ENCODE measurements at places on chromosomes 13 and 19. TPM values are rescaled to one million over a fixed set of nuclear protein-coding genes. Genes with fewer than 3 reads are reported as not detected.

MBD3L4 gene
- total RNA-seq = not detected

LSM7 gene
- total RNA-seq = 42.7 TPM

ZIC2 gene
- total RNA-seq = not detected

GRCh38 chr19:42942187-42942789 is 5.3 kb upstream of the PSG7 start:
- no peak for DNase-seq

GRCh38 chr19:10228393-10228792 is 2.7 kb downstream of the S1PR2 start:
- no peak for DNase-seq

GRCh38 chr13:74191410-74191809 is 57.2 kb upstream of the KLF12 start:
- no peak for DNase-seq

DNA sequence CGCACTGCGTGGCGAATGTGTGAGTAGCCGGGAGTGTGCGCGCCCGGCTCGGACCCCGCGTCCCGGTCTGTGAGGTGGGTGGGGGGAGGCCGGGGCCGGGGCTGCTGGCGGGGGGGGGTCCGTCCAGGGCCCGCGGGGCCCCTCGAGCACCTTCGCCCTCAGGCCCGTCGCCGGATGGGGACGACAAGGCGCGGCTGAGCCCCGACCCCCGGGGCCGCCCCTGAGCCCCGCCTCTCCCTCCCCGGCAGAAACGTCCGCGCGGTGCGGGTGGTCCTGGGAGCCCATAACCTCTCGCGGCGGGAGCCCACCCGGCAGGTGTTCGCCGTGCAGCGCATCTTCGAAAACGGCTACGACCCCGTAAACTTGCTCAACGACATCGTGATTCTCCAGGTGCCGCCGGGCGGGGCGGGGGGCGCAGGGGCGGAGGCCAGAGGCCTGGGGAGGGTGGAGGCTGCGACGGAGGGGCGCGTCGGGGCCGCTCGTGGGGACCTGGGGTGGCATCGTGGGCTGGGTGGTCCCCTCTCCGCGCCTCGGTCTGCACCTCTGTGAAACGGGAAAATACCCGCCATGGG is 997 bp downstream of the ELANE start:
- no peak for DNase-seq

GRCh38 chr19:28168557-28168956 is 1044.4 kb downstream of the UQCRFS1 start:
- DNase-seq = no peak

Measured in cardiac septum (tissue), 1 donor.